CD8-positive, alpha-beta memory T cell (primary cell): ENCODE measurements at places on chromosomes 4 and X. TPM values are rescaled to one million over a fixed set of nuclear protein-coding genes. Genes with fewer than 3 reads are reported as not detected.

DNA sequence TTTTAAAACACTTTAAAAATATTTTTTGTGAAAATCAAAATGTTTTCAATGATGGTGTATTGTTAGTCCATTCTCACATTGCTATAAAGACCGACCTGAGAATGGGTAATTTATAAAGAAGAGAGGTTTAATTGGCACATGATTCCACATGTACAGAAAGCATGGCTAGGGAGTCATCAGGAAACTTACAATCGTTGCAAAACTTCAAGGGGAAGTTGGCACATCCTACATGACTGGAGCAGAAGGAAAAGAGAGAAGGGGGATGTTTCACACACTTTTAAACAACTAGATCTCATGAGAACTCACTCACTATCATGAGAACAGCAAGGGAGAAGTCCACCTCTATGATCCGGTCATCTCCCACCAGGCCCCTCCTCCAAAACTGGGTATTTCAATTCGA, 110.7 kb downstream of the TMEM47 start:
- no peak for DNase-seq

- no peak for DNase-seq
Observed at GRCh38 chr4:2878346-2878745, 34.7 kb downstream of the ADD1 start.

The TRIM61 gene
- polyA plus RNA-seq = 1.3 TPM

- no peak for DNase-seq
Observed at GRCh38 chrX:12903646-12904045, 2.8 kb upstream of the TLR8 start.

The MGARP gene
- 0.84 TPM for polyA plus RNA-seq

GRCh38 chr4:40576651-40577480, 52.8 kb downstream of the RBM47 start:
- no peak for DNase-seq

DNA sequence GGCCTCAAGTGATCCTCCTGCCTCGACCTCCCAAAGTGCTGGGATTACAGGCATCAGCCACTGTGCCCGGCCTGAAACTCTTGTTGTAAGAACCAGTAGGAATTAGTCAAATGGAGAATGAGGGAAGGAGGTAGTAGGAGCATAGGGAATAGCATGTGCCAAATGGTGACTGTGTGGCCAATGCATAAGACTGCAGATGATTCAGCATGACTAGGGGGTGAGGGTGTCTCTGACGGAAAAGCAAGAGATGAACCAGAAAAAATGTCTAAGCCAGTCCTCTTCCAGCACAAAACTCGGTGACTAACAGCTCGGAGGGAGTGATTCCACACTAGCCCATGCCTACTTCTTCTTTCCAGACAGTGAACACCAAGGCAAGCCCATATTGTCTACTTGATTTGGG, 58.2 kb upstream of the DUSP21 start:
- no peak for DNase-seq

DNA sequence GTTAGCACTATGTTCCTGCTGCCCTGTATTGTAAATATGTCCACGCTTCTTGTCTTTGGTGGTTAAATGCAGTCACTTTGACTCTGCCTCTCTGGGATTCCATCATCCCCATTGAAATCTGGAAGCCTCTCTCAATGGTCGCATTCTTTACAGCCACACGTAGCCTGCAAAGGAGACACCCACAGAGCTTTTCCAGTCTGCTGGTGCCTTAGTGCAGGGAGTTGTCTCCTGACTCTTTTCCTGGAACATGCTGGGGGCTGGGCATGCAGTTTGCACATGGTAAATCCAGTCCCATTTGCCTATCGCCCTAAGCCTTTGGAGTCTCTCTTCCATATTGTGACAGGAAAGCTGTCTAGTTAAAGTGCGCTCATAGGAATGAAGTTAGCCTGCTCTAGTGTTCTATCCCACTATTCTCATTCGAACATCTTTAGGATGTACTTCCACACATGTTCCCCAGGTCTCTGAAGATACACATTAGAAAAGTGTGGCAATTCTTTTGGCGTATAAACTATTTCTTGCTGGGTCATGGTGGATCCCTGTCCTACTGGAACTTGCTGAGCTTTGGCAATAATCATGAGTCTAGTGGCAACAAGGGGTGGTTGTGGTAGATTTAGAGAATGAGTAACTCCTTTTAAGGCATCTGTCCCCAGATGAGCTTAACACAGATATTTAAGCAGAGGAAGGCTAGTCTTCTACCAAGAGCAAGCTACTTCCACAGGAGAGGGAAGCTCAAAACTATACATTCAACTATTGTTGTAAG, 33.7 kb downstream of the COQ2 start:
- DNase-seq = no peak

DNA sequence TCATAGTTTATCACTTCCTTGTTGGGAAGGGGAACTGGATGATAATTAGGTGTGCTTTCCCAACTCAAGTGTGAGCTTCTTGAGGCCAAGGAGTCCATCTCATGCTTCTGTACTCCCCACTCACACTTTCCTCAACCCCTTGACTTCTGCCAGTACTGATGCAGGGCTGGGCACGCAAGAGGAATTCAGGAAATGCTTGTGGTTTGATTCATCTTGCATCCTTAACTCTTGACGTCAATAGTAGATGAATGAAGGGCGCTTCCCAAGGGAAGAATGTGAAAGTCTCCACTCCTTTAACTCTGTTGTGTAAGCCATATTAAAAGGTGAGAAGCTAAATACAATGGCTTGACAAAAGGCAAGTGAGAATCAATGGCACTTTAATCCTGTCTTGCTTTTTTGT, 101.8 kb downstream of the AGTR2 start:
- no peak for DNase-seq

The PTCHD1 gene
- not detected for polyA plus RNA-seq

The ABLIM2 gene
- polyA plus RNA-seq = 1.2 TPM

DNA sequence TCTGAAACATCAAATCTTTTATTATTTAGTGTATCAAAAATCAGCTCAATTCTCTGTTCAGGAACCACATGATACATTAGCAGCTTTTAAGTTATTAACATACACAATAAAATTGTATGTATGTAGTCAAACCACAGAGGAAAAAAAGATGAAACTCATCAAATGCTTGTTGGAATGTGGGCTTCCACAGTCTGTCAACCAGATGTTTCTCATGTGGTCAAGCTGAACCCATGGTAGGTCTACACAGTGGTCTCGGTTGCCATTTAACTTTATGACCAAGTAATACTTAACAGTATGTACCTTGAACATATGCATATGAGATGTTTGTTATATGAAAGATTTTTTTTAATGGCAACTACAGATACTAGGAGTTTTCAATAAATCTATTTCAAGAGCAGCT, 427.8 kb downstream of the IL15 start:
- DNase-seq = no peak

GRCh38 chr4:176579226-176579625, 213.5 kb downstream of the VEGFC start:
- no peak for DNase-seq

DNA sequence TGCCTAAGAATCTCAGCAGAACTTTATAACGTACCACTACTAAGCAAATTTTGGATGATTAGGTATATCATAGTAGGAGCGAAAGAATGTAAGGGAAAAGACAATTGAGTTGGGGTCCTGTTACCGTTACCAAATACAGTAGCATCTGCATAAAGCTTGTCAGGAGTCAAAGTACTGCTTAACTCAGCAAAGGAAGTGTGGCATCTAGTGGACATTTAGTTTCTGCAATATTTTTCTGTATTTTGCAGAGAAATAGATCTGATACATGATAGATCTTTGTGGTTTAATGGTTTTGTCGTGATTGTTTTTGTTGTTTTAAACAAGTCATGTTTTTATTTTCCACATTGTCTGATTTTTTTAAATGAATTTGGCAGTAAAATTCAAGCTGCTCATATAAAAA, 81.0 kb upstream of the SMARCAD1 start:
- DNase-seq = no peak

The MAGEA6 gene
- polyA plus RNA-seq = not detected

- no peak for DNase-seq
Observed at GRCh38 chr4:8263397-8263796, 6.2 kb upstream of the HTRA3 start.

DNA sequence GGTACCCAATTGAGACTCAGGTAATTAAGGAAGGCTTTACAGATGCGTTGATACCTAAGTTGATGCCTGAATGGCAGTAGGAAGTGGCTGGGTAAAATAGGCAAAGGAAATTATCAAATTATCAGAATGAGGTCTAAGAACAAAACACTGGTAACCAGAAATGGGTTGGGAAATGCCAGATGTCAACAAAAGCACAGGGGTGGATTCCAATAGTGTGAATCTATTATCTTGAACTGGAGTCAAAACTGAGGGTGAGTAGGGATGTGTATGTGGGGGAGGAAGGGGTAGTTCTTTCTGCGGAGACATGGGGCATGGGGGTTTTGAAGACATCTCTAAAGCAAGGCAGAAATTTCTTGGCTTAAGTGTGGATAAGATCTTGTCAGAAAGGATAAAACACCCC, 16.0 kb upstream of the SEPTIN6 start:
- no peak for DNase-seq

- DNase-seq = no peak
Observed at GRCh38 chr4:30718641-30719453, 1.3 kb upstream of the PCDH7 start.

GRCh38 chrX:7654316-7654715, 188.7 kb upstream of the VCX start:
- DNase-seq = no peak

DNA sequence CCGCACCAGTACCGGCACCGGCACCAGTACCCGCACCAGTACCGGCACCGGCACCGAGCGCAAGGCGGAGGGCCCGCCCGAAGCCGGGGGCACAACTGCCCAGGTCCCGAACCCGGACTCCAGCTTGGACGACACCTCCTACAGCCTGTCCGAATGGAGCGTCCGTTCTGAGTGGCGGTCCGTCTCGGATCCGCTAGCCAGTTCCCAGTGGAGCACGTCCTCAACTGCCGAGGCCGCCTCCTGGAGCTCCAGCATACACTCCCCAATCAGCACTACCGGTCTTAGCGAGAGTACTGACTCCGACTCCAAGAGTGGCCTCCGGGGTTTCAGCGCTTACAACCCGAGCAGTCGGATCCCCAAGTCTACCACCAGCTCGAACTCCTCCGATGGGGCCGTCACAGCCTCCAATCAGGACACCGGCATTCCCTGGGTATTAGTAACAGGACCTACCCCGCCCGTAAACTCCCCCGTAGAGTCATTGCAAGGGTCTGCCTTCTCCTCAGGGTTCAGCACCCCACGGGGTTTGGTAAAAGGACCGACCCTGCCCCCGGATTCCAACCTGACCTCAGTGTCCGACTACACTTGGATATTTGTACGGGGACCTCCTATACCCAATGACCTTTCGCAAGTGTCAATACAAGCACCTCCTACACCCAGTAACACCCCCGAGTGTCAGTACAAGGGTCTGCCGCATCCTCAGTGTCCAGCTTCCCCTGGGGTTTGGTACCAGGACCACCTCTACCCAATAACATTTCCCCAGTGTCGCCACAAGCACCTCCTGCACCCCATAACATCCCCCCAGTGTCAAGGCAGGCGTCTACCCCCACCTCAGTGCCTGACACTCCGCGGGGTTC, 721 bp upstream of the MAOA start:
- peak; percentile 24 for DNase-seq

DNA sequence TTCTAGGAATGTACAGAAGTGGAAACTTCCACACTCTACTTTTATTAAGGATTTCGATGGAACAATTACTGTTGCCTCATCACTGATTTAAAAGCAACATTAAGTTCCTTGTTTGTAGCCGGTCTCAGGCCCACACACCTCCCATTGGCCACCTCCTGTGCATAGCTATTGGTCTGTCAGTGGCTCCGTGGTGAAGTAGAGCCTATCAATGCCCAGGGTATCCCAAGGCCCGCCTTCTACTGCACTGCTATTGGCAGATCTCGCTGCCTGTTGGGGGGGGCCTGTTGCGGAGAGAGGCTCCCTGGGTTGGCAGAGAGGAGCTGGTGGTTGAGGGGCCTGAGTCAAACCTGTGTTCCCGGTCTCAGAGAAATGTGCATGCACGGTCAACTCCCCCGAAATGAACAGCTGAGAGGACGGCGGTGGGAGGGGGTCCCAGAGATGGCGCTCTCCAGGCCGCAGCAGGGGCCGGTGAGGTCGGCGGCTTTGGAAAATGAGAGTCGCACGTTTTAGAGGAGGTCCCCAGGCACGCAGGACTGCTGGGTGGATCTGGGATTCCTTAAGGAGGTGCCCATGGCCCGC, 4.9 kb upstream of the ARAF start:
- peak; percentile 90 for DNase-seq

The GLRA3 gene
- polyA plus RNA-seq = not detected

The TACC3 gene
- polyA plus RNA-seq = 45.5 TPM

DNA sequence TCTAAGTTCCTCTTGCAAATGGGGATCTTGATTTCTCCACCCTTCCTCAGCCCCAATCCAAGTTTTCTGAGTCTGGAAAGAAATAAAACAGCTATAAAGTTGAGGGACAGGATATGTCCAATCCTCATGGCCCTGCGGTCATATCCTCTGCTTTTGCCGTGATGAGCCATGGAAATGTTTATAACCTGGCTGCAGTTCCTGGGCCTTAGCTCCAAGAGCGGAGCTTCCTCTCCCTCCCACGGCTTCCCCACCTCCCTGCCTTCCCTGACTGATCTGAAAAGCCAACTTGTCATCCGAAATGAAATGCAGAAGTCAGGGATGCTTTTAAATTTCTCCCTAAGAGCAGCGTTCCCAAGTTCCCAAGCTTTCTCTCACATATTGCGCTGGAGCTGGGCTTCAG, 221.5 kb upstream of the SFRP2 start:
- no peak for DNase-seq

- no peak for DNase-seq
Observed at GRCh38 chr4:66565801-66566200, 895.5 kb upstream of the EPHA5 start.

DNA sequence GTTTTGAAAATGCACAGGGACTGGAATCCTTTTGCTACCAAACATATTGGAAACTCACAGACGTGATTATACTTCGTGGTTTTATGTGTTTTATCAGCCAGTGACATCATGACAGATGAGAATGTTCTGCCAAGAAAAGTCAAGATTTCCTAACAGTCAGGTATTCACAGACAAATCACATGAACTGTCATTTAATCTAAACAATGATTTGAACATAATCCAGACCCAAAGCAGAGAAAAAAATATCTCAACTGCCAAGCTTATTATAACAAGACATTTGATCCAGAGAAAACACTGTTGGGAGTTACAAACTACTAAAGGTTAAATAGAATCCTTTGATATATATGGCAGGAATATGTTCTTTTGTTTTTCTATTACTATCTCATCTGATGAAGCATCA, 635.9 kb upstream of the FRG1 start:
- no peak for DNase-seq

DNA sequence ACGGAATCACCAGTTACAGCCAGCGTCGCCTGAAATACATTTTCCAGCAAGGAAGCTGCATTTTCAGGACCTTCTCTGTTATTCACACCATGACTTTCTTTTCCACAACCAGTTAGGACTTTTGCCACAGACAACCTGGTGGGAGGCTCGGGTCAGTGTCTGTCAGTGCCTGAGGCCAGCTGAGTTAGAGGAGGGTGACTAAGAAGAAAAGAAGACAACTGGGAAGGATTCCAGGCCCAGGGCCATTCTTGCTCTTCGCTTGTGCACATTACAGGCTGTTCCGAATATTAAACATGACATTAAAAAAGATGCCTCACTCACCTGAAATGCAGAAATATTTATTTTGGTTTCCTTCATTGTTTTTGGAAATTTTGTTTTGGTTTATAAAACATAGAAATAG, 21.4 kb upstream of the CENPU start:
- no peak for DNase-seq

The SNX25 gene
- 7.8 TPM for polyA plus RNA-seq

GRCh38 chr4:13539047-13539618, 5.2 kb downstream of the NKX3-2 start:
- DNase-seq = no peak

GRCh38 chr4:106864231-106864630, 171.9 kb downstream of the DKK2 start:
- no peak for DNase-seq
